ENCODE measurements at places on chromosomes 13 and 19.

- DNase-seq = no peak
Measured at GRCh38 chr13:34343413-34343940, 525.5 kb downstream of the RFC3 start.

- DNase-seq = no peak
Measured at GRCh38 chr13:60645676-60646075, 248.7 kb downstream of the TDRD3 start.

DNA sequence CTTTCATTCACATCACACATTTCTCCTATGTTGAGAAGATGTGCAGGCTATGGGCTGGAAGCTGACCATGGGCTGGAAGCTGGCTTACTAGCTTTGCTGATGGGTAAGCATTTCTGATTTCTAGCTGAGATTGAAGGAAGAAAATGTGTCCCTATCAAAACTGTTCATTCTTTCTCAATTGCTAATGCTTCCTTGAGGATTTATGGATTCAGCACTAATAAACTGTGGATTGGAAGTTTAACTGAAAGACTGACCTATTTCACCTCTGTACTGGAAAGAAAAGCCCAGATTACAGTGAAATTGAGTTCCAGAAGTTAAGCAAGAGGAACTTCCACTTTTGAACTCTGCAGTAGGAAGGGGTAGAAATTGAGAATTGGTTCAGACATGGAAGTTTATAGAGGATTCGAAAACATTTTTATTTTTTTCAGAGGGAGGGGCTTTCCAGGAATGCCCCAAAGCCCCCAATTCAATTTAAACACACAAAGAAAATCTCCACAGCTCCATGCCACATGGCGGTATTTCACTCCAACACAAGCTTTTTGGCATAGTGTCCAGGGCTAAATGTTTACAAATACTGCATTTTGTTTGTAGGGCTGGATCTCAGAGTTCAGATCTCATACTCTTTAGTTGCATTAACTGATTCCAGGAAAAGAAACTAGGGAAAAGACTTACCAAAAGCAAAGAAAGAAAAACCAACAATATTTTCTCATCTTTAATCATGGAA, 61.2 kb upstream of the ARGLU1 start:
- no peak for DNase-seq

DNA sequence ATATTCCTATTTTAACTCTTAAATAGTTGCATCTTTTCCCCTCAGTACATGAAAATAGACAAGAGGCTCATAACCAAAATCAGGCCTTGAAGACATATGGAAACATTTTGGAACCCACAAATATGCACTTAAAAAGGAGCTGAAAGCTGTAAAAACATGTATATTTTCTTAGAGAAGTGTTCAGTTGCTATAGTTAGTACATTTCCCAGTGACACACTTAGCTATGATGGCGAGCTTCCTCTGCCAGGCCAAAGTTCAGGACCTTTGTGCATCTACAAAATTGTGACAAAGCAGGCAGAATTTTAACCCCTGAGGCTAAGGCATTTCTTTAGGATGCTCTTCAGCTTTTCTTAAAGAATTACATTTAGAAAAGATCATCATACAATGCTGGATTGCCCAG, 54.5 kb downstream of the RCBTB2 start:
- no peak for DNase-seq

Measured in pulmonary artery endothelial cell (primary cell).